ENCODE measurements at places on chromosomes 2 and 18.

GRCh38 chr2:117960231-117960630 is 53.6 kb downstream of the CCDC93 start:
- DNase-seq = no peak

- DNase-seq = peak; percentile 71
Measured at GRCh38 chr2:28390746-28391563, 1.7 kb upstream of the FOSL2 start.

DNA sequence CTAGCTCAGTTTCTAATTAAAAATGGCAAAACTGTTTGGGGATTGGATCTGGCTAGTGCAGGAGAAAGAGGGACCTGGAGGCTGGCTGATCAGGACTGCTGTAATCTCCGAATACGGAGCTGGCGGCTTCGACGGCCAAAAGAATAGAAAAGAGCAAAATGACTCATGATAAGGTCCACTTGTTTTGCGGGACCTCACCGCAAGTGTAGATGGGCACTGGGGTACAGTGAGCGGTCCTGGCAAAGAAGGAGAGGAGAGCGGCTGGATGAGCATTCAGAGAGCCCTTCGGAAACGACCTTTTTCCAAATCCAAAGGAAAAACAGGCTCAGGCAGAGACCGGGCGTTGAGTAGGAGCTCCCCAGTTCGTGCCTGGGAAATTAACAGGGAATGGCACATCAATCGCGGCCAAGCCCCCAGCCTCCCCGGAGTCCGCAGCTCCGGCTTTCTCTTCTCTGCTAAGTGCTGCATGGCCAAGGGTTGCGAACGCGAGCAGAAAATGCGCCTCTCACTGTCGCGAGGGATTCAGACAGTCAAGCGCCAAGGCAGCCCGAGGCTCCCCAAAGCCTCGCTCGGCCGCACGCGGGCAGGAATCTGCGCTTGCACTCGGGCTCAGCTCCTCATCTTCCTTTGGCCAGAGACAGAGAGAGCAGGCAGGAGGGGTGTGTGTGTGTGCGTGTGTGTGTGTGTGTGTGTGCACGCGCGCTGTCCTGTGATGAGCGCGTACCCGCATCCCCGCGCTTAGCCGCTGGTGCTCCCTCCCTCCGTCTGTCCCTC is 1.8 kb downstream of the DCC start:
- no peak for DNase-seq

- DNase-seq = no peak
Measured at GRCh38 chr18:63681449-63682340, 20.0 kb upstream of the SERPINB3 start.

- no peak for DNase-seq
Measured at GRCh38 chr18:55658598-55658997, 70.6 kb upstream of the TCF4 start.

GRCh38 chr2:75751360-75751759 is 40.6 kb upstream of the GCFC2 start:
- no peak for DNase-seq

DNA sequence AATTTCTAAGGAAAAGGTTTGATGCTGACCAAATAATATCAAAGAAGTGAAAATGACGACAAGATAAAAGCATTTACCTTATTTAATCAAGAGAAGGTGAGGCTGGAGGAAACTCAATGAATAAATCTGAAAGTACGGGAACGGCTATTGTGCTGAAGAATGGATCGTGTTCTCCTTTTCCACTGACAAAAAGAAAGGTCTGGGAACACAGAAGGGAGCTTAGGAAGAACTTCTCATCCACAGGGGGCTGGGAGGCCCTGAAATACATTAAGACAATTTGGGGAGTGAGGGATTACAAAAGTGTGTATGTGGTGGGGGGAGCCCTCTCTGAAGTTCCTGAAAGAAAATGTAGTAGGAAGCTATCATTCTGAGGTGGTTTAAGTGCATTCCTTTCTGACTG is 582.3 kb downstream of the SLC4A3 start:
- DNase-seq = no peak

DNA sequence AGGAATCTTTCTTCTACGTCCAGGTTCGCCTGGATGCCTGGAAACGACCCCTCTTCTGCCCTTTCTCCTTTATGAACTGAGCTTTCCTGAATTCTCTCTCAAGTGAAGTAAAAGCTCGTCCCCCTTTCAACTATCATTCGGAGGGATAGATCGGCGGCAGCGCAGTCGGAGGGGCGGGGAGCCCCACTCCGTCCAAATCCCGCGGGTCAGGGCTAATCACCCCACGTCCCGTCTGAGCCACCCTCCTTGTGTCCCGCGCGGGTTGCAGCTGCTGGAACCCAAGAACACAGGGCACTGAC is 367 bp downstream of the FBXO48 start:
- no peak for DNase-seq

- no peak for DNase-seq
Measured at GRCh38 chr2:199442173-199442572, 15.6 kb downstream of the SATB2 start.

GRCh38 chr2:121260370-121261154 is 24.4 kb downstream of the TFCP2L1 start:
- no peak for DNase-seq

- DNase-seq = no peak
Measured at GRCh38 chr18:24443870-24444269, 16.6 kb upstream of the HRH4 start.

- DNase-seq = no peak
Measured at GRCh38 chr18:37499913-37500312, 65.7 kb downstream of the CELF4 start.

- no peak for DNase-seq
Measured at GRCh38 chr18:64618390-64618789, 469.5 kb upstream of the LINC00305 start.

DNA sequence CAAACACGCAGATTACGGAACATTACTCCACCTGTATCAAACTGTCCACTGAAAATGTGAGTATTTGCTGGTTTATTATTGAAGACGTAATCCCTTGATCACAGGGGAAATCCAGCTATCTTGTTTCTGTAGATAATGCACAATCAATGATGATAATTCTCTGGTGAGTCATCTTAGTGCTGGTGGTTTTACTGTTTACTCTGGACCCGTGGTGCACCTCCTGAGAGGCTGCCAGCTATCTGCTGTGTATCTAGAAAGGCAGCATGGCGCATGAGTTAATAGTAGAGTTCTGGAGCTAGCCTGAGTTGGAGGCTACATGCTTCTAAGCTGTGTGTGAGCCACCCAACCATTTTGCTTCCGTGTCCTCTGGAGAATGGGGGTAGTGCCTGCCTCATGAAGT is 6.5 kb downstream of the NCAPH start:
- no peak for DNase-seq

GRCh38 chr2:124437811-124438210 is 412.7 kb downstream of the CNTNAP5 start:
- DNase-seq = no peak

DNA sequence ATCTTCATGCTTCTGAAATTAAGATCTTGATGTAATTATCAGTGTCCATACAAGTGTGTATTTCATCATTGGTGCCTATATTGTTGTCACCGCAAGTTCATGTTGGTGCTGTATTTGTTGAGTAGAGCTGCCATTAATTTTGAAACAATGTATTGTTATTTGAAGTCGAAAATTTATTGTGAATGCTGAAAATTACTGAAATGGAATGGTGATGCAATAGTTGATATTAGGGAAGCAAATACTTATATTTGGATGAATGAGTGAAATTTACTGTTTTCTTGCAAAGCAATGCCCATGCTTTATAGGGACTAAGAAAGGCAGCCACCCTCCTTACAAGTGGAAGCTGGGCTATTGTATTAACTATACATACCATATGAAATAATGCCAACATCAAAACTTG is 41.6 kb downstream of the SERPINB8 start:
- DNase-seq = no peak

DNA sequence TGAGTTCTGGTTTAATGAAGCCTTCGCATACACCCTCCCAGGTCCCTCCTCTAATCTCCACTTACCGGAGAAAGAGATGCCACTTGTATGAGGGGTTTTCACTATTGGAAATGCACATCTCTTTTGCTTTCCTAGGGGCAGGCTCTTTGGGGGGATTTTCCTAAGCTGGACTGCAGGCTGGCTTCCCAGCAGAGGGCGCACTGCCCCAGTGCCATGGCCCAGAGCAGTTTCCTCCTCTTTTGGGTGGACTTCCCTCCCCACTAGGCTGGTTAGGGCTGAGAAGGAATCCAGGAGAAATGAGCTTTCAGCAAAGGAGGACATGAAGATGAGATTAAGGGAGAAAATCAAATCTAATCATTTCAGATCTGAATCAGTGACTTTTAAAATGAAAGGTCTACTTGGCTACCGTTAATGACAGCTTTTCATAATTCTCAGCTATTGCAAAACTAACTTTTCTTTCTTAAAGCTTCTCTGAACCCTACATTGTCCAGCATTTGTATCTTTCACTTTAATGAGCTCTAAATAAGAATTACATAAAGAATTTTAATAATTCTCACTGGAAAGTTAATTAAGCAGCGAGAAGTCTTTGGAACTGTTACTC is 784.1 kb upstream of the FANCL start:
- peak; percentile 42 for DNase-seq

GRCh38 chr2:146837857-146838256 is 1007.0 kb upstream of the ACVR2A start:
- no peak for DNase-seq

- DNase-seq = no peak
Measured at GRCh38 chr18:48733643-48734253, 194.9 kb downstream of the CTIF start.

DNA sequence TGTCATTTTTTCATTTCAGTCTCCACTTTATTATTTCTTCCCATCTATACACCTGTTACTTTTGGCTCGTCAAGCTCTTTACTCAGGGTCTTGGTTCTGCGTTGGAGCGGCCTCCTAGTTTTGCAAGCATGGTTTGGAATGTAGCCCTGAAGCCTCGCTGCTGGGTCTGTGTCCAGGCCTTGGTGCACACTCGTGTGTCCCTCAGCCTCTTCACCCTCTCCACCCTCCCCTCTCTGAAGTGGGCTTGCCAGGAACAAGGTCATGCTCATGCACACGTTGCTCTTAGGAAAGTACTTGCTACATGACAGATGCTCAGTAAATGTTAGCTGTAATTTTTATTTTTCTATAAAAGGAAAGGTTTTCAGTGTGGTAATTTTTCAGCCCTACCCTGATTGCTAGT is 147.0 kb downstream of the ATP9B start:
- no peak for DNase-seq

DNA sequence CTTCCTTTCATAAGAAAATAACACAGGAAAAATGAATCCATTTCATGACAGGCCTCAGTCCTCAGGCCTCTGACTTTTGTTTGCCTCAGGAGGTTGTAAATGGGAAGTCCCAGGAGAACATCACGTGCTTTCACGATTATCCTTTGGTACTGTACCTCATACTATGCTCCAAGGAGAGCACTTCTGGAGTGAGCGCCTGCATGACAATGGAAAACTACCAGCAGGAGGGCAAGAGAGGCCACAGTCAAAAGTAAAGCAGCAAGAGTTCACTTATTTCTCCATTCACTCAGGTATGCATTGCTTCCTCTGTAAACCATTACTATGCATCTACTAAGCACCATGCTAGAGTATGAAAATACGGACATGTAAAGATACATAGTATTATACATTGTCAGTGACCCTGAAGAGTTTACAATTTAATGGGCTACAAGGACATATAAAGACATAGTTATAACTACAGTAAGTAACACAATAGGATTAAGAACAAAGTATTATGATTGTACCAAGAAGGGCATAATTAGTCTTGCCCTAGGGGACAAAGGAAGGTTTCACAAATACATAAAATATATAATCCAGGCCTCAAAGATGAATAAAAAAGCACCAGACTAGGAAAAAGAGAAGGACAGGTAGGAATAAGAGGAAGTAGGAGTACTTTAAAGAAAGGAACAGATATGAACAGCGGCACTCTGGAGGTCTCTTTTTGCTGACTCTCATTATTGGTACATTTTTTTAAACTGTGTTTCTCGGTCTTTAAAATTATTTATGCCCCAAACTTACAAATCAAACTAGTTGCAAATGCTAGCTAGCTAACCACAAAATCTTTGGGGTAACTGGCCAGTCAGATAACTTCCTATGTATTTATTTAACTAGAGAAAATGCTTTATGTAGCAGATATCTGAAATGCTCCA is 806.7 kb downstream of the NRXN1 start:
- no peak for DNase-seq

DNA sequence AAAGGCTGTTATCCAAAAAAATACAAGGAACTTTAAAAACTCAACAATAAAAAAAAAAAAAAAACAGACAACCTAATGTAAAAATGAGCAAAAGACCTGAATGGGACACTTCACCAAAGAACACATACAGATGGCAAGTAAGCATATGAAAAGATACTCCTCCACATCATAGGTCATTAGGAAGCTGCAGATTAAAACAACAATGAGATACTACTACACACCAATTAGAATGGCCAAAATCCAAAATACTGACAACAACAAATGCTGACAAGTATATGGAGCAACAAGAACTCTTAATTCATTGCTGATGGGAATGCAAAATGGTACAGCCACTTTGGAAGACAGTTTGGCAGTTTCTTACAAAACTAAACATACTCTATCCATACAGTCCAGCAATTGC is 84.2 kb downstream of the DYNC1I2 start:
- no peak for DNase-seq

DNA sequence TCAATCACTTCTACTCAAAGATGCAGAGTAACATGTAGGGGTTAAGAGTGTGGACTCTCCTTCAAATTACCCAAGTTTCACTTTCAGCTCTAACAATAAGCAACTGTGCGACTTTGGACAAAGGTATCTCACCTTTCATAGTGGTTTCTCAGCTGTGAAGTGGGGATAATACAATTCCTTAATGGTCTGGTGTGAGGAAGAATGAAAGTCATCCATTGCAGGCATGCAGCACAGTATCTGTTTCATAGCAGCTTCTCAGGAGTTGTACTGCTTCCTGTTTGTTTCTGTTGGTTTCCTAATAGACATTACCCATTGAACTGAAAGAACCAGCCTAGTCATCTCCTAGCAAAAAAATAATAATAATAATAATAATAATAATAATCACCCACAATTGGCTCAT is 74.4 kb downstream of the DDX18 start:
- no peak for DNase-seq

GRCh38 chr2:238916875-238917590 is 69.1 kb downstream of the TWIST2 start:
- DNase-seq = no peak

GRCh38 chr2:10120877-10121574 is 1.5 kb upstream of the RRM2 start:
- DNase-seq = no peak

- no peak for DNase-seq
Measured at GRCh38 chr2:12317814-12318426, 398.8 kb upstream of the TRIB2 start.

- no peak for DNase-seq
Measured at GRCh38 chr18:36299015-36299414, 1.5 kb downstream of the FHOD3 start.

DNA sequence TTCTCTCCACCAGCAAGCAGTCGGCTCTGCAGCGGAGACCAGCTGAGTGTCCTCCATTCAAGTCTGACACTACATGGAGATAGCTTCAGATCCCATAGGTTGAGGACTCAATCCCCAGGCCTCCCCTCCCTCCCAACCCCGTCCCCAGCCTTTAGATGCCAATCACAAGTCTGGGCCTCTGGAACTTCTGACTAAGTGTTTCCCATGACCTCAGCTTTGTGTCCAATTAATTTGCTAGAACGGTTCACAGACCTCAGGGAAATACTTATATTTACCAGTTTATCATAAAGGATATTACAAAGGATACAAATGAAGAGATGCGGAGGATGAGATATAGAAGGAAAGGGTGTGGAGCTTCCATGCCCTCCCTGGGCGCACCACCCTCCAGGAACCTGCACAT is 77.4 kb downstream of the MERTK start:
- no peak for DNase-seq

- DNase-seq = no peak
Measured at GRCh38 chr18:23881778-23882177, 132.8 kb upstream of the TTC39C start.

- no peak for DNase-seq
Measured at GRCh38 chr2:15729709-15730544, 138.3 kb downstream of the DDX1 start.
